ENCODE measurements at places on chromosomes 11 and 22.

DNA sequence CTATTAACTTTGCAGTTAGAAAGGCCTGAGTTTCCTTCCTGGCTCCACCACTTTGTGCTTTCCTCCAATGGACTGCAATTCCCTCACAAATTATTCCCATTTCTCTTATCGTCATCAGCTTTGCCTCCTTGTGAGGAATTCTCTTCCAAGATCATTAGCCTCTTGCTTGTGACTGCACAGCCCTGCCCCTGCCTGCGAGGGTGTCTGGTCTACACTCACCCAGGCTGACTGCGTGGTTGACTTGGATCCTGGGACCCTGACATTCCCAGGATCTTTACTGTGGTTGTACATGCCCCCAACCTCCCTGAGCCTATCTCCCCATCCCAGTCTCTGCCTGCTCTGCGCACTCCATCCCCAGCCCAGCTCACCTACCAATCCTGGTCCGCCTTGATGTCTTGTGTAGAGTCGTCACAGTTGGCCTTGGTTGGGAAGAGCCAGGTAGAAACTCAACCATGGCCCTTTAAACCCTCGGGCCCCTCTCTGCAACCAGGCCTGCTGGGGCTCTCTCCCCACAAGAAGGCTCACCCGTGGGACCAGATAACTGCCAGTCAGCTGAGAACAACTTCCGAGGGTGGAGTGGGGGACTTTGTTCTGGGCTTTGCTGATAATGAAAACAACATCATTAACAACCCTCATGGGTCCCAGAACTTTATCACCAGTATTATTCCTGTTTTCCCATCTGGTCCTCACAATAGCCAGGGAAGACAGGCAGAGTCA, at the start of gene OR2AT4:
OR2AT4 (minus strand) TSS at position 421 of the 717 bp plus-strand sequence.
- DNase-seq = no peak

- DNase-seq = no peak
These were observed 10.0 kb upstream of the MYRF start for GRCh38 chr11:61742391-61742790.

DNA sequence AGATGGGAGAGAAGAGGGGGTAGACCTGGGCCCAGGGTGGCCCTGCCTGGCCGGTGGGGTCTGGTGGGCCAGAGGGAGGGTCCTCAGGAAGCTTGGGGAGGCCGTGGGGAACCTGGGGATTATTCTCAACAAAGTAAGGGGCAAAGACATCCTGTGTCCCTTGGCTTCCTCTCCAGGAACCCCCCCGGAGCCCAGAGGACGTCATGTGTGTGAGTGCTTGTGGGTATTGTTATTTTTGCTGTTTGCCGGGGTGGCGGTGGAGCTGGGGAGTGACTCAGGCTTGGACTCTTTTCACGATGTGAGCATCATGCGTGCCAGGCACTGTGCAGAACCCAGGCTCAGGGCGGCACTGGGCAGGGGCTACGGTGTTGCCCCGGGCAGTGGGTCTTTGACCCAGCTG, 982 bp upstream of the SHANK3 start:
- no peak for DNase-seq

DNA sequence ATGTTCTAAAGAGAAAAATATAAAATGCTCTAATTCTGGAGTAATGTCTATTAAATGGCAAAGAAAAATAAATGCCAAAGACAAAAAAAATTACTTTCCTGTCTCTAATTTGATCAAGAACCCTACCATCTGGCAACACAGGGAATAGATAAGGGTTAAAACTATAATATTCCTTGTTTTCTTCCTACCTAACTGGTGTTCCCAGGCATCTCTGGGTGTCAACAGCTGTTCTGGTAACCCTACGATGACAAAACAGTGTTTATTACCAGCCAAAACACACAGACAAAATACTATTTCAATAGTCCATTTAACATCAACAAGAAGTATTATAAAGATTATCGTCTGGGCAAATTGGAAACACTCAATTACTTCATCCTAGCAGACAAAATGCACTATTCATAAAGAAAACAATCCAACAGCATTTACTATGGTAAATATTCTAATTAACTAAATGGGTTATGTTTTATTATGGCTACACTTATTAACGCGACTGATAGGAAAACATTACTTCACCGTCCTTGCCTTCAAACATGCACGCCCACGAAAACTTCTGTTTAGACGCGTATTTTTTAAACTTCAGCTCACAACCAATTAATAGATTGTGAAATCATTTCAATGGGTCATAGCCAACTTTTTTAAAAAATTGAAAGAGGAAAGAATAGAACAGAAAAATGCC, 50.6 kb downstream of the LGR4 start:
- DNase-seq = no peak

GRCh38 chr11:114064216-114064615, 4.7 kb downstream of the ZBTB16 start:
- no peak for DNase-seq

DNA sequence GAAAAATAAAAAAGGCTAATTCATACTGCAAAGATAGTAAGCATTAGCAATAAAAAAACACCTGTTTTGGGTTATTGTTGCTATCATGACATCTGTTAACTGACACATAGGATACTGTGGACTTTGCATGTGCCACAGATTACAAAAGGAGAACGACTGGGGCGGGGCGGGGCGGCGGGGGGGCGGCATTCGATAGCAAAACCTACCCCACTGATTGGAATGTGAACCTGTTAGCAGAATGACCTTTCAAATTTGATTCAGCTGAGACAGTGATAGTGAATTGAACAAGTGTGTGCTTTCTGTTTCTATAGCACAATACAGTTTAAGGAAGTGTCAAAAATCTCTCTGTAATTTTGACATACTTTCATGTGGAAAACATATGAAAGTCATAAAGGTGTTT, 14.9 kb downstream of the MMP20 start:
- DNase-seq = no peak

GRCh38 chr11:67345920-67346819, 7.2 kb downstream of the POLD4 start:
- DNase-seq = no peak

- no peak for DNase-seq
These were observed 21.3 kb downstream of the IZUMO1R start for GRCh38 chr11:94325681-94326080.
